ENCODE measurements at places on chromosomes 1 and 21. TPM values are rescaled to one million over a fixed set of nuclear protein-coding genes. Genes with fewer than 3 reads are reported as not detected.
A peak's percentile ranks its signal among the peaks of the same experiment; 100 is the strongest.

Gene ITPKB
- 47.4 TPM for total RNA-seq

Gene PPFIA4
- total RNA-seq, result 31.9 TPM

Gene GPR157
- total RNA-seq, result 1.2 TPM

Gene CD1B
- not detected for total RNA-seq

Gene OLIG1
- not detected for total RNA-seq

- no peak for DNase-seq
- H3K4me3 ChIP-seq, result no peak overlapping the region
- no peak overlapping the region for H3K27ac ChIP-seq
- no peaks in the 10 kb centered on the region for H3K27me3 ChIP-seq
- peaks cover 16% of the 10 kb centered on the region for H3K4me1 ChIP-seq
- H3K36me3 ChIP-seq, result peaks cover 52% of the 10 kb centered on the region
Observed at GRCh38 chr1:75797273-75797588, 549 bp downstream of the MSH4 start.

- H3K4me1 ChIP-seq, result no peaks in the 10 kb centered on the region
- no peak for DNase-seq
- H3K27ac ChIP-seq, result no peak overlapping the region
Observed at GRCh38 chr1:21922090-21923013, 14.8 kb downstream of the HSPG2 start.

- no peak for DNase-seq
- H3K4me1 ChIP-seq, result no peaks in the 10 kb centered on the region
- H3K27me3 ChIP-seq, result no peaks in the 10 kb centered on the region
- H3K27ac ChIP-seq, result no peak overlapping the region
Observed at GRCh38 chr1:228309326-228310067, 97.1 kb downstream of the TRIM11 start.

DNA sequence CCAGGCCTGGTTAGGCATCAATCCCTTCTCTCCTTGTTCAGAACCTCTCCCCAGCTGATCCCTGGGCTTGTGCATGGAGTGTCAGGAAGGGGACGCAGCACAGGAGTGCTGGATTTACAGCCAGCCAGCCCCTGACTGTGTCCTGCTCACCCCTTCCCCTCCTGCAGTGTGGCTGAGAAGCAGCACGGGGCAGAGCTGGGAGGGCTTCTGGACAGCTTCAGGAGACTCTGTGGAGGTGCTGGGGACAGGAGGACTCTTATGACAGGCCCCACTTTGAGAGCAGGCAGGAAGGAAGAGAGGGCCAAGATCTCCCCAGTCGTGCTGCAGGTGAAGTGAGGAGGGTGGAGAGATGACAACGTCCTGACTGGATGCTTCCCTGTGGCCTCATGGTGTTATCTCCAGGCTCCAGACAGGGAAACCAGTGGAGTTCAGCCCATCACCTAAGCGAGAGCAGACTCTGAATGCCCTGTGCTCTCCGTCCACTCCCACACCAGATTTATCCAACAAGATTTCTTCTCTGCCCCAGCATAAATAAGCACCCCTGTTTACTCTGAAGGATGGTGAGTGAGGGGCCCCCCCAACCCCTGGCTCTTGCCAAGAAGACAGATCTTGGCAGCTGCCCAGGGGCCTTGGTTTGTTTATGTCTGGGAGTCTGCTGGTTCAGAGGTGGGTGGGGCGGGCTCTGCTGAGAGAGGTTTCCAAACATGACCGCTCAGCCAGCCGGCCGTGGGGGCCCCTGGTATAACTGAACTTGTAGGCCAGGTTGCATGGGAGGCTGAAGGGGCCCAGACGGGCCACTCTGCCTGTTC is 21.3 kb downstream of the TMCC2 start:
- no peaks in the 10 kb centered on the region for H3K36me3 ChIP-seq
- H3K27ac ChIP-seq, result no peak overlapping the region
- peaks cover 19% of the 10 kb centered on the region for H3K4me1 ChIP-seq
- H3K27me3 ChIP-seq, result no peaks in the 10 kb centered on the region

GRCh38 chr1:118269598-118269997 is 84.6 kb upstream of the SPAG17 start:
- H3K36me3 ChIP-seq, result no peaks in the 10 kb centered on the region
- no peak overlapping the region for H3K27ac ChIP-seq
- H3K4me3 ChIP-seq, result no peak overlapping the region
- no peaks in the 10 kb centered on the region for H3K27me3 ChIP-seq
- H3K4me1 ChIP-seq, result no peaks in the 10 kb centered on the region

GRCh38 chr1:91891969-91892368 is 6.0 kb upstream of the TGFBR3 start:
- DNase-seq, result no peak
- peaks cover 25% of the 10 kb centered on the region for H3K4me1 ChIP-seq
- peaks cover 31% of the 10 kb centered on the region for H3K27me3 ChIP-seq
- peaks cover 3% of the 10 kb centered on the region for H3K36me3 ChIP-seq
- no peak overlapping the region for H3K4me3 ChIP-seq

GRCh38 chr1:1470626-1471388 is 758 bp upstream of the ATAD3B start:
- H3K4me3 ChIP-seq, result peak overlapping the region; percentile 93
- no peaks in the 10 kb centered on the region for H3K36me3 ChIP-seq
- peak overlapping the region; percentile 91 for H3K27ac ChIP-seq
- no peaks in the 10 kb centered on the region for H3K27me3 ChIP-seq
- peaks cover 27% of the 10 kb centered on the region for H3K4me1 ChIP-seq
